ENCODE measurements at places on chromosomes 12 and 14.

GRCh38 chr12:67957383-67957782, 31.9 kb upstream of the IFNG-AS1 start:
- no peak for DNase-seq

GRCh38 chr12:130872179-130873096, 572 bp downstream of the RAN start:
- DNase-seq: peak; percentile 69

DNA sequence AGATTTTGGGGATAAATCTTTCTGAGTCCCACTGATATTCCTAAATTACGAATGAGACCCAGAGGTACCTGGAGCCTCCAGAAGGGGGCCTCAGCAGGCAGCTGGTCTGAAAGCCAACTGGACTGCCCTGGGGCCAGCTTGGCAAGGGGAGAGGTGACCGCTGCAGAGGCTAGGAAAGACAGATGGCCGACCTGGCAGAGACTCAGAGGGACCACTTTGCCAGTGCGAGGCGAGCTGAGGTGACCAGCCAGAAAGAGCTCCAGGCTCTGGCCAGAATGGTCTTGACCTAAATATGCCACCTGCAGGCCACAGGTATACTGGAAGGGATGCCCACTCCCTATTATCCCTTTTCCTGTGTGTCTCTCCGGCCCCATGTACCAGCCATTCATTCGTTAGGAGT, 256.8 kb upstream of the GARIN6 start:
- no peak for DNase-seq

DNA sequence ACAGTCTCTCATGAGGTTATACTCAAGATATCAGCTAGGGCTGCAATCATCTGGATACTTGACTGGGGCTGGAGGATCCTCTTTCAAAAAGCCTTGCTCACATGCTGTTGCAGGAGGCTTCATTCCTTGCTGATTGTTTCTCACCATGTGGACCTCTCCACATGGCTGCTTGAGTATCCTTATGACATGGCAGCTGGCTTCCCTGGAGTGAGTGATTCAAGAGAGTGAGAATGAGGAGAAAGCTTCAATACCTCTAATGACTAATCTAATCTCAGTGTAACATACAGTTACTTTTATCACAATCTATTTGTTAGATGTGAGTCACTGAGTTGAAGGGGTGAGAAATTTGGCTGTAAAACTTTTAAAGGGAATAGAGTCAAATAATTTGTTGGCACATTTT, 14.4 kb upstream of the SDR39U1 start:
- DNase-seq: no peak

- DNase-seq: no peak
These were observed 342.5 kb downstream of the EMP1 start for GRCh38 chr12:13539051-13539450.

- DNase-seq: no peak
These were observed 19.0 kb downstream of the GLT1D1 start for GRCh38 chr12:128872303-128872702.

Measured in activated B cell treated with CpG ODN at 0.5 μM for 24 hours (primary cell).